NT2/D1 (cell line): ENCODE measurements at places on chromosomes 16 and 17.

DNA sequence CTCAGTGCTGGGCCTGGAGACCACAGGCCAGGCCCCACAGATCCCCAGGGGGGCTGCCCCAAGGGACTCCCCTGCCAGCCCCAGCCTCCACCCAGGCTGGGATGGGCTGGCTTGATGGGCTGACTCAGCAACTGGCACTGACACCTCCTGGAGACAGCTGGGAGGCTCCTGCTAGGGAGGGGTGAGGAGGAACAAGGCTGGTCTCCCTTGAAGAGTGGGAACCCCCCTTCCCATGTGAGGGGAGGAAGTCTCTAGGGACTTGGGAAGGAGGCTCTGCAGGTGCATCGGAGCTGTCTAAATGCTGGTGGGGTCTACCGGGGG, 10.4 kb downstream of the NHERF1 start:
- DNase-seq, result no peak

DNA sequence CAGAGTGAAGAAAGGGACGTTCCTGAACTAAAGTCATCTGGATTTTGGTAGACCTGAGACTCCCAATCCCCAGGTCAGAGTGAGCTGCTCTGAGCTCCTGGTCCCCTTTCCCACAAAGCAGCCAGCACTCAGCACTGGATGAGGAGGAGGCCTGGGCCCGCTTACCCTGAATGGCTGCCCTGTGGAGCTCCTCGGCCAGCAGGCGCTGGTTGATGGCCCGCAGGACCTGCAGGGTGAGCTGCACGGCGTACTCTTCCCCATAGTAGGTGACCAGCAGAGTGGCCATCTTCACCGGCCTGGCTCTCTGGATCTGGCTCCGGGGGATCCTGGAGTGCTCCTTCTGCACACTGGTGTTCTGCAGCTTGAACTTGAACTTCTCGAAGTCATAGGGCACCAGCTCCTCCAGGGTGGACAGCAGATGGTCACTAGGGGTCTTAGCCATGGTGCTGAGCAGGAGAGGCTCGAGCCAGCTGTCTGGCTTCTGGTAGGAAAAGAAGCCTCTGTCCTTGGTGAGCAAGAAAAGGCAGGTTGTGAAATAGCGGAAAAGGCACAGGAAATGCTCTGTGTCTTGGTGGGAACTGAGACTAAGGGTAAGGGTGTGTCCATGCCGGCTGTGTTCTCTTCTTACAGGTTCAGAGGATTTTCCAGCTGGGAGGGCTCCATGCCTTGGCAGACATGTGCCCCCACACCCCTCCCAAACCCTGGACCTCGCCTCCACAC, at the start of gene MEFV:
Gene MEFV, minus strand, starts transcription at position 488 of the 720 bp plus-strand sequence. Its CDS starts 46 bp downstream, at position 442.
- no peak for DNase-seq

DNA sequence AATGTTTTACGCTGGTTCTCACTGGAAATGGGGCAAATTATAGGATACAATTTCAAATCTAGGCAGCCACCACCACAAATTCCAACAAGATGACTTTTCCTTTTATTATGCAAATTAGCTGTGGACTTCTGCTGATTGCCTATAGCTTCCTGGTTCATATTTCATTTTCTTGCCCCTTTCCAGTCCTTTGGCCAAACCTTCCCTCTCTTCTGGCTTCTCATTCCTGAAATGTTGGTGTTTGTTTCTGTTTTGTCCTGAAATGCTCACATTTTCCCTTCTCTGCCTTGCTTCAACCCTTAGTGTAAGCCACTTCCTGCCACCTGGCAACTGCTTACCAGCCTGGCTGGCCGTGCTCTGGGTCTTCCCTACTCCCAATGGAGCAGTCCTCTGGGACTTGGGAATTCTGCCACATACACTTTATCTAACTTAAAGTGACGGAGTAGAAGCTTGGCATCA, 14.0 kb downstream of the PRSS54 start:
- no peak for DNase-seq

DNA sequence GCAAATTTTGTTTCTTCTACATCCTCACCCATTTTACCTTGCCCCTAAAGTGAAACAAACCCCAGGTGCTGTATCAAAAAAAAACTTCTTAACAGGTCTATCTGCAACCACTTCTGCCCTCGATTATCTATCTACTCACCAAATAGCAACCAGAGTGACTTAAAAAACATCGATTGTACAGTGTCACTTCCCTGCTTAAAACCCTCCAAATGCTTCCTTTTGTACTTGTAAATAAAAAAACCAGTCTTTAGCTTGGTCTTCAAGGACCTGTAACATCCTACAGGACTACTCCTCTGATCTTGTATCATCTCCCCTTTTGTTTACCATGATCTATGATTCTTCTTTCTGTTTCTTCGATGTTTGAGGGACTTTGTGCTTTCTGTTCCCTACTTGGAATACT, 82.7 kb upstream of the CORO6 start:
- DNase-seq, result no peak

GRCh38 chr17:66337268-66337667, 34.9 kb downstream of the PRKCA start:
- no peak for DNase-seq

DNA sequence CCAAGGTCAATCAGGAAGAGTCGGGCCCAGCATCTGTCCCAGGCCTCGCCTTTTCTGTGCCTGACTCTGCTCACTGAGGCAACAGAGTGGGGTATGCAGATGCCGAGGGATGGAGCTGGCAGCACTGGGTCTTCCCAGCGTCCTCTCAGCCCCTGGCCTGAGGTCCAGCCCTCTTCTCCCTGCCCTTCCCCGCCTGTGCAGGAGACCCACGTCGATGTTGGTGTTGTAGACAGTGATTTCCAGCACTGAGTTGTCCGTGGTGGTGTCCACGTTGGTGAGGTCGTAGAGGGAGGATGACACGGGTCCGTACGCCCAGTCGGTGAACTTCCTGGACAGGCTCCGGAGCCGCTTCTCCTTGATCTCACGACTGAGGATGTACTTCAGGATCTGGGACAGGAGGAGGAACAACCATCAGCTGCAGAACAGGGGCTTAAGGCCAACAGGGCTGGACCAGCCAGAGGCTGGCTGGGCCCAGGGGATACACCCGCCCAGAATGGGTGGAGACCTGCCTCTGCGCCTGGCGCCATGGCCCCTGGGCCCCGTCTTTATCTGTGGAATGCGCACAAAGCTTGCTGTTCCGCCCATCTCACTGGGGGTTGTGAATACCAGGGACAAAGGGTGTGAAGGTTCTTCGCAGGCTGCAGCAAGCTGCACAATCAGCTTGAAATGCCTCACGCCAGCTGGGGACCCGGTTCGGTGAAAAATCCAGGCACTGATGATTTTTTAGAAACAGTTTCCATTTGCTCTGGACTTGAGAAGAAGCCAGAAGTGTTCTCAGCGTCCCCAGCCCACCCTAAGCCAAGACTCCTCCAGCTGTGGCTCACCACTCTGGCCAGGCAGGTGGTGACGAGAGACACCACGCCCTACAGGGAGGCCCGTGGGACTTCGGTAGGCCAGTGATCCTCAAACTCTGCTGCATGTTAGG, 27.5 kb downstream of the TRPV3 start:
- DNase-seq, result peak; percentile 66

DNA sequence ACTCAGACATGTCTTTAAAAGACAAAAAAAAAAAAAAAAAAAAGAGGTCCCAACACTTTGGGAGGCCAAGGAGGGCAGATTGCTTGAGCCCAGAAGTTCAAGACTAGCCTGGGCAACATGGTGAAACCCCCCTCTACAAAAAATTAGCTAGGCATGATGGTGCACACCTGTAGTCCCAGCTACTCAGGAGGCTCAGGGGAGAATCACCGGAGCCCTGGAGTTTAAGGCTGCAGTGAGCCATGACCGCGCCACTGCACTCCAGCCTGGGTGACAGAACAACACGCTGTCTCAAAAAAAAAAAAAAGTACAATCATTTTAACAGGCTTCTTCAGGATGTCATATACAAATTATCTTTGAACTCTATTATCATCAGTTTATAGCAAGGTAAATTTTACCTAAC, 22.0 kb downstream of the C16orf87 start:
- no peak for DNase-seq

GRCh38 chr16:11155284-11155806, 100.7 kb downstream of the SOCS1 start:
- no peak for DNase-seq

DNA sequence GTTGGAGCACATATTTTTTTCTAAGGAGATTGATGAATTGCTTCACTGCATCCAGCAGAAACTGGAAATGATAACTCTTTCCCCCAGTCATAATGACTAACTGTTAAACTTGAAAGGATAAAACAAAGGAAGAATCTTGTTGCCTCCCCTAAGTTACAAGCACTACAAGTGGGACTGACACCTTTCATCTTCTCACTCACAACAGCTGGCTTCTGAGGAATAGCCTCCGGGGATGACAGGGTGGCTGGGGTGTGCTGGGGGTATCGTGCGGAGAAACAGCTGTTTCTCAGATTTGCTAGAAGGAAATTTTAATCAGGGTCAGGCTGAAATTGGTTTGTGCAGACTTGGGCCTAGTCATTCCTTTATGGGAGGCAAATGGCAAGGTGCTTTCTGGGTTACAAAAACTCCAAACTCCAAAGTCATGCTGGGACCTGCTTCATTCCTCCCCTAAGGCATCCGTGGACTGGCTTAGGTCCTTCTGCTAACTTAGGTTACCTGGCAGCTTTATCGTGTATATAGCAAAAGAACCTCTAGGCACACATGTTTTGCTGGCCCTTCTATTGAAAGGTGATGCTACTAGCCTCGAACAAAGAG, 557.2 kb downstream of the TOX3 start:
- DNase-seq, result no peak

DNA sequence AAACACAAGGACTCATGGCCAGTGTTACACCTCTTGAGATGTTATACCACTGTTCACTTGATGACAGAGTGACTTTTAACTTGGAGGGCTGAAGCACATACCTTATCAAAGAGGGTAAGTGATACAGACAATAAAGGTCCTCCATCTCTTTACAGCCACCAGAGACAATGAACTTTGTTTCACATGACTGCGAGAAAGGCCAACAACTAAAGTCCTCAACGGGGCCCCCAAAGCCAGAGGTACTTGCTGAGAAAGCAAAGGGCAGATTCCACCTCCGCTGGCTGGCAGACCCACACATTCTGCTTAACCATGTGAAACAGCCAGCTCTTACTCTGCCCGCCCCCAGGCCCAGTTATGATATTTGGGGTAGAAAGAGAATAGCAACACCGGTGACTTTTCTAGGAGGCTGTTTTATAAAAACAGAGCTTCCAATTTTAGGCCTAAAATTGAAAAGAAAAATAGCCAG, 21.4 kb downstream of the DCUN1D3 start:
- no peak for DNase-seq

DNA sequence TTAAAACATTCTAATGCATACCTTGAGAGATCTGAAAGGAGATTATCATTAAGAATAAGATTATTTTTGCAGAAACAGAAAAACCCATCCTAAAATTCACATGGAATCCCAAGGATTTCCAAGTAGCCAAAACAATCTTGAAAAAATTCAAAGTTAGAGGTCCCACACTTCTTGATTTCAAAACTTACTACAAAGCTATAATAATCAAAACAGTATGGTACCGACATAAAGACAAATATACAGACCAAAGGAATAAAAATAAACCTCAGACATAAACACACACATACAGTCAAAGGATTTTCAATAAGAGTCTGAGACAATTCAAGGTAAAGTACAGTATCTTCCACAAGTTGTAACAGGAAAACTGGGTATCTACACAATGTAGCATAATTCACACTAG, 16.2 kb downstream of the C16orf87 start:
- DNase-seq, result no peak

- DNase-seq, result no peak
Observed at GRCh38 chr16:85525420-85526184, 87.5 kb upstream of the GSE1 start.

DNA sequence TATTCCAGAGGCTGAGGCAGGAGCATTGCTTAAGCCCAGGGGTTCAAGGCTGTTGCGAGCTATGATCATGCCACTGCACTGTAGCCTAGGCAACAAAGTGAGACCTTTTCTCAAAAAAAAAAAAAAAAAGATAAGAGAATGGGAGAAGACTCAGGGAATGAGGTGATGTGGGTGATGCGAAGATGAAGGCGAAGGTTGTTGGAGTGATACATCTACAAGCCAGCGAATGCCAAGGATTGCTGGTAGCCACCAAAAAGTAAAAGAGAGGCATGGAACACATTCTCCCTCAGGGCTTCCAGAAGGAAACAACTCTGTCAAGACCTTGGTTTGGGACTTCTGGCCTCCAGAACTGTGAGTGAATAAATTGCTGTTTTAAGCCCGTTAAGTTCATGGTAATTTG, 26.0 kb upstream of the CNEP1R1 start:
- no peak for DNase-seq
